ENCODE measurements at places on chromosomes 4 and X.
A peak's percentile ranks its signal among the peaks of the same experiment; 100 is the strongest.

- no peak for DNase-seq
Observed at GRCh38 chr4:136812100-136812880, 720.0 kb downstream of the PCDH18 start.

- DNase-seq, result no peak
Observed at GRCh38 chrX:45505214-45505613, 304.5 kb upstream of the DIPK2B start.

- DNase-seq, result peak; percentile 75
Observed at GRCh38 chr4:8478801-8479744, 38.5 kb downstream of the TRMT44 start.

DNA sequence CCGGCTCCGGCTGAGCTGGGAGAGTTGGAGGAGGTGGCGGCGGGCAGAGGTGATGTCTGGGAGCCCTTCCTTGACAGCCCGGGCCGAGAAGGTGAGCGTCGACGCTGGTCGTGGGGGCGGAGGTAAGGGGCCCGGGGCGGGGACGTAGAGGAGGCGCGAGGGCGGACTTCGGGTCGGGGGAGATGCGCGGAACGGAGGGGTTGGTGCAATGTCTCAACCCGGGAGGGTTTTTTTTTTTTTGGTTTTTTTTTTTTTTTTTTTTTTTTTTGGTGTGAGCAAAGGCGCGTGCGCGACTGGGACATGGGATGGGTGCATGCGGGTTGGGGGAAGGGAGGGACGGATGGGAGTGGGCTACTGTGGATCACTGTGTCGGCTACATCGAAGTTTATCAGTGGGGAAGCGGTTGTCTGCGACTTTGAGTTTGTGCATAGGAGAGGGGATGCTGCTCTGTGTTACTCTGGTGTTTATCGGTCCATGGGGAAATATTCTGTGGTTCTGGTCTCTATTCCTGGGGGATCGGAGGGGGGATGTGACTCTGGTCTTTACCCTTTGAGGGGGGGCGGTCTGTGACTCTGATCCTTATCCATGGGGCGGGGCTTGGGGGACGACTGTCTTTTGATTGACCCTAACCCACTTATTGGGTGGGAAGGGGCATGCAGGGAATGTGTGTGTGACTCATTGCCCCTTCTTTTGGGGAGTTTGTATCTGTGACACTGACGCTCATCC is 537 bp downstream of the RBM10 start:
- peak; percentile 72 for DNase-seq

- DNase-seq, result no peak
Observed at GRCh38 chrX:78237127-78237526, 90.3 kb downstream of the CYSLTR1 start.

DNA sequence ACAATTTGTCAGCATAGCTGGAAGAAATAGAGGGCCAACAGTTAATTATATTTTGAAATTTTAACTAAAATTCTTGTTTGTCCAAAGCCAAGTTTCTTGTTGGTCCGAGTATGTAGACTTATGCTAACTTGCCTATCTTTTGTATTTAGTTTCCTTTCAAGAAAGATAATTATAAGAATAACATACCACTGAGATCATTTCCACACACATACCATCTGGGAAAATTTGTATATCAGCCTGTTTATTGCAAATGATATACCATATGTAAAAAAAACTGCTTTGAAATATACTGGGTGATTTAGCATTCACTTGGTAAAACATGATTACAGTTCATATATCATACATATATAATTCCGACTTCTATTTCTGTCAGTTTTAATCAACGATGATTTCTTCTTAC is 84.7 kb upstream of the ANKRD50 start:
- no peak for DNase-seq
